T-helper 22 cell (primary cell): ENCODE measurements at places on chromosomes 5 and 9.

DNA sequence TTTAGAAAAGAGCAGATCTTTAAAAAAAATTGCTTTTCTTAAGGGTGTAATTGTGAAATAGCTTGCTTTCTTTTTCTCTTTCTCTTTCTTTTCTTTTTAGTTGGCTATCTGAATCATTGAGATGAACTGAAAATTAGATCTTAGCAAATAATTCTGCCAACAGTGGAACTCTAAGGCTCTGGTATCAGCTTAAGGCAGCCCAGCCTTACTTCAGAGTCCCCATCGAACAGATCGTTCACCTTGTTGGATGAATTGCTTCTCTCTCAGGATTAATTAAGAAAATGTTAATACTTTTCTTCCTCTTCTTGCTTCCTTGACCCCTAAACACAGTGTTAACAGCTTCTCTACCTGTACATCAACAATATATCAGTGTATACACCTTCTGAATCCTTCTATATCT, 92.1 kb downstream of the ZCCHC7 start:
- no peak for DNase-seq

GRCh38 chr9:88926781-88927505, 64.3 kb upstream of the S1PR3 start:
- no peak for DNase-seq

DNA sequence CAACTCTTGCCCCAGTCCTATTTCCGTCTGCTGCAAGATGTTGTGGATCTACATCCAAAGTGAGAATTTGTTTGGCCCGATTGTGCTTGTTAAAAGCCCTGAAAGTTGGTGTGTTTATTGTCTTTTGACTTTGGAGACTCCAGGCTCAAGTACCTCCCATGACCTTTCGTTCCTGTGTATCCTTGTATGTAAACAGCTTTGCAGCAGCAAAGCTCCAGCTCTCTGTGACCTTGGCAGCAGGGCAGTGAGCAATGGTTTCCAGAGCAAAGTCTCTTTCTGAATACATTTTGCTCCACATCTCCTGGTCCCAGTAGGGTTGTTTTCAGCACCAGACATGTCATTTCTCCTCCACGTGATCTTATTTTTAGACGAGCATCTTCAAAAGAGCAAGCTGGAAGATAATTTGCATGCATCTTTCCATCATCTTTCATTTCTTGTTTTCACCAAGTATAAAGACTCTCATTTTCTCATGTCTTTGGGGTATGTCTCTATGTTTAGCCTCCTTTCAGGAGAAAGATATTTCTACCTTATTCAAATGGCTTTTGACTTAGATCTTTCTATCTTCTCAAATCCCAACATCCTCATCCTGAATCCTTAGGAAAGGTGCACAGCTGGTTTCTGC, 68.1 kb upstream of the ERCC6L2 start:
- DNase-seq = no peak

GRCh38 chr5:69011910-69012309, 81.9 kb upstream of the SLC30A5 start:
- no peak for DNase-seq

- DNase-seq = no peak
Observed at GRCh38 chr5:7436521-7436920, 40.6 kb downstream of the ADCY2 start.

DNA sequence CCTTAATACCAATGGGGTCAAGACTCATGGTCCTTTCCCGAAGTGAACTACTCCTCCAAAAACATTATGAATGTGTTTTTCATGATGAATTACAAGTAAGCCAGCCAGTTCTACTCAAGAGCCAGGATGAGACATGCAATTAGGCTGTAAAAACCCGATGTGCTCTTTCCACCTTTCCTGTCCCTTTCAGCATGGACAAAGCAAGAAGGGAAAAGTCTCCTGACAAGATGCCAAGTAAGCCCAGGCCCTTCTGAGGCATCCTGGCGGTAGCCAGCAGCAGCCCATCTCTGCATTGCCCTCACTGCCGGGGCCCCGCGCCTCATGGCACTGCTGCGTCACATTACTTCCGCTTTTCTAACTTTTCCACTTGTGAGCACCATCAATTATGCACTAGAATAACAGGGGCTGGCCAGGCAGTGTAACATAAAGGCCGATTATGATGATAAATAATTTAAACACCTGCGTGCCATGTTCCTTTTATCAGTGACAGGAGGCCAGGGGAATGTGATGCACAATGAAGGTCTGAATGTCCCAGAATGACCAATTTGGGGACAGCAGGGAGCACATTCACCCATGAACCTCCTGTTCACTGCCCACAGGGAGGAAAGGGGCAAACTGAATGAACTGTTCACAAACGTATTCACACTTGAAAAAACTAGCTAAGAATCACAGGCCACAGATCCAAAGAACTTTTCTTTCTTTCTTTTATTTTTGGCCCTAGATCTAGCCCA, 37.4 kb downstream of the EFNA5 start:
- DNase-seq = no peak

- no peak for DNase-seq
Observed at GRCh38 chr9:69273161-69273560, 51.9 kb upstream of the ENTREP1 start.

DNA sequence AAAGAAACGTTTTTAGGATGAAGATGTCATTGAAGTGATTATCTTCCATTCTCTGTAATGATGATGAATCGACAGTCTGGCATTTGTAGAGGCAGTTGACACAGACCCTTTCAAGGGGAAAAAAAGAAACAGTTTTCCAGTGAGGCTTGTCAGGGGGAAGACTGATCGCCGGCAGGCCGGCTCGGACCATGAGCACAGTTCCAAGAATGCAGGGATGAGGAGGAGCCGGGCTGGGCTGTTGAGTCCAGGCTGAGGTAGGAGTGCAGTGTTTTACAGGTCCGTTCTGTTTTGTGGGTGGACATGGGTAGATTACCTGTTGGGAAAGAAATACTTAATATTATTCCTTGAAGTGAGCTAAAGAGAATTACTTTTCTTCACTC, 194.6 kb downstream of the AOPEP start:
- no peak for DNase-seq

GRCh38 chr9:29212397-29213387, 1639.4 kb upstream of the C9orf72 start:
- DNase-seq = no peak

- no peak for DNase-seq
Observed at GRCh38 chr9:107612136-107612535, 122.6 kb upstream of the KLF4 start.

DNA sequence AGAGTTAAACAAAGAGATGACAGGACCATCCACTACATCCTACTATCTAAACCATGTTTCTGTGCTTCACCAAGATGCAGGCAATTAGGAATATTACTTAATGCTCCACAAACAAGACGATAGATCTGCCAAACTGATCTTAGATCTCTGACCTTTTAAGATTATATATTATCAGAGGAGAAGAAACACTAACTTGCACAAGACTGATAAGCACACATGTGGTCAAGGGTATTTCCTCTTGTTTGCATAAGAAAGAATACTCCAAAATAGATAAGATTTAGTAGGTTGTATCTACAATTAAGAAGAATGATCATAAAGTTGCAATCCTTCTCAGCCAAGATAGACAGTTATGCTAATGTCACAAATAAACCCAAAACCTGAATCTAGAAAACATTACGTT, 601.0 kb upstream of the ACO1 start:
- DNase-seq = no peak

GRCh38 chr5:132465059-132465707, 25.4 kb downstream of the IRF1 start:
- no peak for DNase-seq

- no peak for DNase-seq
Observed at GRCh38 chr9:131848570-131849160, 108.8 kb upstream of the RAPGEF1 start.

DNA sequence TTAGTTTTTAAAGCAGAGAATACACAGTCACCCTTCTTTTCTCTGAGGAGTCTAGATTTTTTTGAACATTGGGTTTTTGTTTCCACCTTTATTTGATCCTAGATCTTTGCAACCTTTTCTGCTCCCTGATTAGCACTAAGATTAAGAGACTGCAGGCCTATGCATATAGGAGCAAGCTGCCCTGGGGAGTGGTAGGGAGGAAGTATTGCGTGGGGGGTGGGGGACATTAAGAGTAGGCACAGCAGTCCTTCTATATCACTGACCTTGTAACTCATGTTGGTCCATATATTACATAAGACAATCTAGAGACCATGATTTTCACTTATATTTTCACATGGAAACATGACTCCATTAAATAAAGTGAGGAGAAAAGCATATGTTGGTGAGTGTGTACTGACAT, 149.1 kb downstream of the ADGRV1 start:
- DNase-seq = no peak

DNA sequence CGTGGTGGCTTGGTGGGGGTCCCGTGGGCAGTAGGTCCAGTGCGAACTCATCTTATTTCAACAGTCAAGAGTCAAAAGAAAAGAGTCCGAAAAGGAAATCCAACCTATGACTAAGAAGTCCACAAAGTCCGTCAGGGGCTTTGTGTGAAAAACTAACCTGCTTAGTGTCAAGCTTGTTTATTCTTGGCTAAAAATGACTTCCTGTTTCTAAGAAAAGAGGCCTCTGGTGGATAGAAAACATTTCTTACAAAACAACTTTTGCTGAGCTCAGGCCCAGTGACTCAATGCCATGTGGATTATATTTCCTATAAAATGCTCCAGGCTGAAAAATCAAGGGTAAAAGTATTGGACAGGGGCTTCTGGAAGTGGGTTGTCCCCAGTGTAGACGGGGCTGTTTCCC, 105.9 kb downstream of the GADD45G start:
- no peak for DNase-seq

GRCh38 chr9:100939636-100940035, 88.9 kb upstream of the PLPPR1 start:
- no peak for DNase-seq

DNA sequence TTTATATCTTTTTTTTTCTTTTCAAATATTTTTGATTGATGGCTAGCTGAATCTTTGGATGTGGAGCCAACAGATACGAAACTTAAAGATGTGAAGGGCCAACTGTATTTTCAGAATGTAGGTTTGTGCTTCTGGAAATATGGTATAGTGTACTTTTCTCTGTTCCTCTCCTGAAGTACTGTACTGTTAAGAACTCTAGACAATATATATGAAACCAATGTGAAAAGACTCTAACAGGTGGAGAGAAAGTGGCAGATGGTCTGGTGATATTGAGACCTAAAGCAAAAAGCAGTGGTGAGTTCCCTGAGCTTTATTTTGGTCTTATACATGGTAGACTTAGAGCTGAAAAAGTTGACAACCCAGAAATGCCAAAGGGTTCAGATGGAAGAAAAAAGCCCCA, 185.0 kb upstream of the GRIN3A start:
- no peak for DNase-seq
